ENCODE measurements at places on chromosomes 11 and 22.

- DNase-seq, result peak; percentile 72
Observed at GRCh38 chr11:100687054-100687629, at the start of gene ARHGAP42. Gene ARHGAP42 (plus strand): TSS chr11:100687288. CDS start chr11:100687679, 391 bp downstream.

DNA sequence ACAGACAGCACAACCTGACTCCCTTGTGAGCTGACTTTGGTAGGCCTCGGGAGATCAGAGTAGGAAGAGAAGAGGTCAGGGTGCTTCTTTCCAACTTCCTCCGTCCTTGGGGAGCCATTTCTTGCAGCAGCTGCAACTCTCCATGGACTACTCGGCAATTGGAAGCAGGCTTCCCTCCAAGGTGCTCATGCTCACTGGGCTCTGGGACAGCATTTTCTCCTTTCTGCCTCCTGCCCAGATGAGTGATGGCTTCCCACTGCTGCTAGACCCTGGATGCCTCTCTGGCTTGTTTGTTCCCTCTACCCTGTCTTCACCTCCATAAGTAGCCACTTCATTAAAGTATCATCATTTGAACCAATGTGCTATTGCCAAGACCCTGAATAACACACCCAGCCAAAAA, 8.2 kb upstream of the PRSS23 start:
- DNase-seq, result no peak

GRCh38 chr22:50252082-50253045, 1.3 kb upstream of the HDAC10 start:
- peak; percentile 79 for DNase-seq

- no peak for DNase-seq
Observed at GRCh38 chr22:17943533-17944249, 80.7 kb downstream of the MICAL3 start.

DNA sequence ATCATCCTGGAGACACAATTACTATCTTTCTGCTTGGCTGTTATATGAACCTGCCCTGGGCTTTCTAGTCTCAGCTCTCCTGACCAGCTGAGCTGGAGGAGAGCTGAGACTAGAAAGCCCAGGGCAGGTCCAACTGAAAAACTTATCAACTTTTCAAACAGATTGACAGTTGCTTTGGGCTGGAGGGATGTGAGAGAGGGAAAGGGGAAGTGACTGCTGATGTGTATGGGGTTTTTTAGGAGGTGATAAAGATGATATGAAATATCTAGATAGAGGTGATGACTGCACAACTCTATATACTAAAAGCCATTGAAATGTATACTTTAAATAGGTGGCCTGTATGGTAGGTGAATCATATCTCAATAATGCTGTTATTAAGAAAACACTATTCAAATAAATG, 60.2 kb upstream of the CHRM4 start:
- no peak for DNase-seq

All from left ventricle myocardium inferior (tissue), 1 donor.